ENCODE measurements at places on chromosomes 7 and 10.

DNA sequence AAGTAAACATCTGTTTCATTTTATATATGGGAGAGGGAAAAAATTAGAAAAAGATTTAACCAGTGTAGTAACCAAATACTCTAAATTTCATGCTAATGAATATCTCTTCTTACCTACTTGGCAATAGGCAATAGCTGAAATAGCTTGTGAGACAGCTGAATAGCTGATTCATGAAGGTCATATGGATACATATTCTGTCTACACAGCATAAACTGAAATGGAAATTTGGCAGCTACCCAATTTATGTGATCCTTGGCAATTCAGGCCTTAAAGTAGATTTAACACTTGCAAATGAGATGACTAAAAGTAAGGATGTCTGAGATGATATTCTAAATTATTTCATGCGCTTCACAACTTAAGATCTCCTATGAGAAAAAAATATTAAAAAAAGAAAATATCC lies 261.2 kb upstream of the SEMA3A start:
- DNase-seq, result no peak

DNA sequence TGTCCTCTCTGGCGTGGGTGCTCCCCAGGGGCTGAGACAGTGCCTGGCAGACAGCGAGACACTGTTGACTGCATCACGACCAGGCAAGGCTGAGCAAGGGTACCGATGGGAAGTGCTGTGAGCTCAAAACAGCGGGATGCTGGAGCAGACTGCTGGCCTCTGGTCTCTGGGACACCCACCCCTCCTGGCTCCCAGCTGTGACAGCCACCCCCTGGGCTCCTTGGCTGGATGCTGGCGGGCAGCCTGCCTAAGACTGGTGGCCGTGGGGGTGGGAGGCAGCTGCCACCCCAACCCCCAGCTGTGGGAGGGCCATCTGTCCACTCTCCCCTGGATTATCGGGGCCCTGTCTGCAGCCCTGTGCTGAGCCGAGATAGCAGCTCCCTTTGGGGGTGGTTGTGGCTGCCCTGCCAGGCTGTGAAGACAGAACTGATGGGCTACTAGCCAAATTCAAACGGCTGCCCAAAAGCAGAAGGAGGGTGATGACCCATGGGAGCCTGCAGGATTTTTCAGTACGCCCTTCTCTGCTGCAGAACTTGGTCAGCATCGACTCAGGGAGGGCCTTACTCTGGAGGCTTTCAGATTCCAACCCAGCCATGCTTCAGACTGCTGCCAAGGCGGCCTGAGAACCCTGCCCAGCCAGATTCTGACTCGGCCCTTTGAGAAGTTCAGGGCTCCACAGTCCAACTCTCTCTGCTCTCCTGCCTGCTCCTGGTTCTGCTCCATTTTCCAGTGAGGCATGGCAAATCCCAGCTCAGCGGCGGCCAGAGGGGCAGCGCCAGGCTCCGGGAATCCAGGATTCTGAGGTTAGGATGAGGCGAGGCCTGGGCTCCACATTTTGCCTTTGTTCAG lies 125.3 kb downstream of the NEURL1 start:
- no peak for DNase-seq

DNA sequence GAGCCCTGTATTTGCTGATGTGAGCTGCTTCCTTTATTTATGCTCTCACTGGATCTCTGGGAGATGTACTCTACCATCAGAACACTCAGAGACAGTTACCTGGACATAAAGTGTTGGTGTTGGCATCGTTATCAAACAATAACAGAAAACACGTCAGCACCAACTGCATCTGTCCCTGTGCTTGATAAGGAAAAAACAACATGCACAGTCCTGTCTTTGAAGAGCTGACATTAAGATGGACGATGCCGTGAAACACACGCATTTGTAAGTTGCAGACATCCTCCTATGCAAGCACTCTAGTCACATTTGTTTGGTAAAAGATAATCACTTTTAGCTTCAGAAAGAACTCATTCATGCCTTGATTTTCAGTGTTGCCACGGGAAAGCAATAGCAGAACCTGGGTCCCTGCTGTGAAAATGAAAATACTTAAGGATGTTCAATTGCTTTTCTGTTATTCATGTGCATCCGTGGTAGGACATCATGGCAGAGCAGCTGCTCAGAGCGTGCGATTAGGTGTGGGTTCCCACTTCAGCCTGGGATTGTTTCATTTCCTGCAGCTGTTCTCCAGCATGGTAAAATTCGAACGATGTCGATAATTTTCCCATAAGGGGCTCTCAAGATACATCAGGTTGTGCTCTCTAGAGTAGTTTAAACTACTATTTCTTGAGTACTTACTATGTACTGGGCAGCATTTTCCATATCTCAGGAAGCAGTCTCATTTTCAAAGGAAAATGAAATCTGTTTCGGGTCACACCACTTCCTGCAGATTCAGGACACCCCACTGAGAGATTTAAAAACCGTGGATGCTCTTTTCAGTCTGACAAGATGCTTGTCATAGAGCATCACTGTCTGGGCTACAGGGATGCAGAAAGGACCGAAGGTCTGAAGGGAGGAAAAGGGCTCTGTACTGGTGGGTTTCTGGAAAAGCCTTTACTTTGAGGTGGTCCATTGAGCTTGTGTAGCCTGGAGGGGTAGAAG lies 248.7 kb downstream of the CAMK1D start:
- no peak for DNase-seq

- DNase-seq, result no peak
Observed at GRCh38 chr7:137606061-137606674, 240.6 kb downstream of the DGKI start.

DNA sequence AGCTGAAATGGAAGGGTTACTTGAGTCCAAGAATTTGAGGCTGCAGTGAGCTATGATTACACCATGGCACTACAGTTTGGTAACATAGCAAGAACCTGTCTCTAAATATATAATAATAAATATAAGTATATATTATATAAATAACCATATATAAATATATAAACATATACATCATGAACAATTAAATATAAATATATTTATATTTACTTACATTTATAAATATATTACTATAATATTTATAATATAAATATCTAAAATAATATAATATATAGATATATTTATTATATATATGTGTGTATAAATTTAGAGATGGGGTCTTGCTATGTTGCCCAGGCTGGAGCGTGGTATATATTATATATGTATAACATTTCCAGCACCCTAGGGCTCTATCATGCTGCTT lies 42.4 kb upstream of the LYZL1 start:
- DNase-seq, result no peak

DNA sequence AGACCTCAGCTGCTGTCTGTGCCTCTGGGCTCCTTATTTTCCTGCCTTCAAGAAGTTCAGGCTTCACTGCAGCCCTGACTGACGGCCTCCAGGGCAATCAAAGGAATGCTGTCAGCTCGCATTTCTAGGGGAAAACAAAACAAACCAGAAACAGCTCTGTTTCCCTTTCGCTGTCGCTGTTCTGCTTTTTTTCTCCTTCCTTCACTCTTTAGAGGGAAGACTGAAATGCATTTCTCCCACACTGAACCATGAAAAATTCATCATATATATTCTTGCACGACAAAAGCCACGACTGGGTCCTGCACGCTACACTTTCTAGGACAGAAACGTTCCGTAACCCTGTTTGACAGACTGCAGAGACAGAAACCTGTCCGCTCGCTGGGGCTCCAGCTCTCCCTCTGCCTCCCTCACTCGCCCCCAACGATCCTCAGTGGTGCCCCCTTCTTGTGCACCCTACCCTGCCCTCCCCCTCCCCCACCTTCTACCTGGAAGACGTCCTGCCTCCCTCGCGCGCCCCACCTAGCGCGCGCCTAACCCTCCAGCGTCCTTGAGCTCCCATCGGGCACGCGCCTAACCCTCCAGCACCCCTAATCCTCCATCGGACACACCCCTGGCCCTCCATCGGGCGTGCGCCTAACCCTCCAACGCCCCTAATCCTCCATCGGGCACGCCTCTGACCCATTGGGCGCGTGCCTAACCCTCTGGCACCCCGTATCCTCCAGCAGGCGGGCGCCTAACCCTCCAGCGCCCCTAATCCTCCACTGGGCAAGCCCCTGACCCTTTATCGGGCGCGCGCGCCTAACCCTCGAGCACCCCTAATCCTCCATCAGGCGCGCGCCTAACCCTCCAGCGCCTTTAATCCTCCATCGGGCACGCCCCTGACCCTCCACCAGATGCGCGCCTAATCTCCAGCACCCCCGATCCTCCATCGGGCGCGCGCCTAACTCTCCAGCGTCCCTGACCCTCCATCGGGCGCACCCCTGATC lies 37.1 kb downstream of the SVOPL start:
- no peak for DNase-seq

DNA sequence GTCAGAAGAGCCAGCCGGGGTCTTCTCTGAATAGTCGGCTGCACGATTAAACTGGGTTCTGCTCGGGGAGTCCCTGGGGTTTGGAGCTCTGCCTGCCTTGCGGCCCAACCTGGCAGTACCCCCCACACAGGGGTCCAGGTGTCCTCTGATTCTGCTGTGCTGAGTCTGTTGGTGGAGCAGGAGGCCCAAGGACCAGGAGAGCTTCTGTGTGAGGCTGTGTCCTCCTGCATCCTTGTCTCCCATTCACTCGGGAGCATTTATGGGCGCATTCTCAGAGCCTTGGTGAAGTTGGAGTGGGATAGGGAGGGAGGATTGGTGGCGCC lies 14.2 kb downstream of the INPP5A start:
- DNase-seq, result no peak

- no peak for DNase-seq
Observed at GRCh38 chr7:3688071-3688470, 387.0 kb downstream of the SDK1 start.

GRCh38 chr10:34607894-34608293 lies 207.2 kb downstream of the PARD3 start:
- no peak for DNase-seq

GRCh38 chr10:97736403-97736901 lies 476 bp upstream of the ZFYVE27 start:
- DNase-seq, result no peak

GRCh38 chr10:124918191-124918830 lies 23.6 kb upstream of the ZRANB1 start:
- DNase-seq, result no peak

DNA sequence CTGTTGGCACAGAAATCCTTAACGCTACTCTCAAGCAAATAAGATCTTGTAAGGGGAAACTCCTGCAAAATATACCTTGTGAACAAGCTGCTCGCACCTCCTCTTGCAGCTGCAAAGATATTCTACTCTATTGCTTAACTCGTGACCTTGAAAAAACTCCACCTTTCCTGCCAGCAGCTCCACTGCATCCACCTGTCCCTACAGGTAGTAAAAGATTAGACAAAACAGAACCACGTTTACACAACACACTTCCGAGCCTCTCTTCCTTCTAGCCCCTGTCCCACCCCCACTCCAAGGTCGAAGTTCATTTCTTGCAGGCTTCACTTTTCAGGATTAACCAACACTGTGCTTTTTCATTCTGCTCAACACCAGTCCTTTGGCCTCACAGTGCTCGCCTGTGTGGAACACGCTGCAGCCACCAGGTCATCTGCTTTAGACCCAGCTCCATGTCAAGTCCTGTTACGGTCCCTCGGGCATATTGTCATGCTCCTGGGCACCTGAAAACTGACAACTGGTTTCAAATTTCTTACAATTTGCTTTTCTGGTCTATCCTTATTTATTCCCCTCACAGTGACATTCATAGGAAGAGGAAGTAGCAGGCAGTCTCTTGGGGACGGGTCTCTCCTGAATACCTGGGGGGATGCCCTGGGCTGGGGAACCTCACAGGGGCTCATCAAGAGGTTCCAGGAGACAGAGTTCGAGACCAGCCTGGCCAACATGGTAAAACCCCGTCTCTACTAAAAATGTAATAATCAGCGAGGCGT lies 165.8 kb upstream of the KLF14 start:
- DNase-seq, result no peak

DNA sequence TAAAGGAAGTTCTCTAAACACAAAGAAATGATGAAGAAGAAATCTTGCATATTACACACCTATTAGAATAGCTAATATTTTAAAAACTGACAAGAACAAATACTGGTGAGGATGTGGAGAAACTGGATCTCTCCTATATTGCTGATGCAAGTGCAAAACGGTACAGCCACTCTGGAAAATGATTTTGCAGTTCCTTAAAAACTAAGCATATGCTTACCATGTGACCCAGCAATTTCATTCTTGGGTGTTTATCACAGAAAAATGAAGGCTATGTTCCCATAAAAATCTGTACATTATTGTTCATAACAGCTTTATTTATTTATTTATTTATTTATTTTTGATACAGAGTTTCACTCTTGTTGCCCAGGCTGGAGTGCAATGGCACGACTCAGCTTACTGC lies 14.9 kb upstream of the PLEKHA1 start:
- no peak for DNase-seq

DNA sequence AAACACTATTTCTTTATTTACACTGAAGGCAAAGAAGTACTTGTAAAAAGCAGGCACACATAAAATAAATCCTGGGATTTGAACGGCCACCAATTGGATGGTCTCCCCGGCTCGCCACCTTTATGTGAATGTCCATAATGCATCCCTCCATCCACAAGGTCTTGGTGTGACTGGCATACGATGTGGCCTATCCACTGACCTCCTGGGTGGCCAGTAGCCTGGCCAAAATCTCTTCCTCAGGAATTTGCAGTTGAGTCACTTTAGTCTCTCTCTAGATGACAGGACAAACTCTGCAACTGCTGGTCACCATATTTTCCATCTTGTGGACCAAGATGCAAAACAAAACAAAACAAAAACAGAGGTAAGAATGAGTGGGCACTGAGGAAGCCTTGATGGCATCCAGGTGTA lies 39.1 kb downstream of the CDK1 start:
- no peak for DNase-seq

DNA sequence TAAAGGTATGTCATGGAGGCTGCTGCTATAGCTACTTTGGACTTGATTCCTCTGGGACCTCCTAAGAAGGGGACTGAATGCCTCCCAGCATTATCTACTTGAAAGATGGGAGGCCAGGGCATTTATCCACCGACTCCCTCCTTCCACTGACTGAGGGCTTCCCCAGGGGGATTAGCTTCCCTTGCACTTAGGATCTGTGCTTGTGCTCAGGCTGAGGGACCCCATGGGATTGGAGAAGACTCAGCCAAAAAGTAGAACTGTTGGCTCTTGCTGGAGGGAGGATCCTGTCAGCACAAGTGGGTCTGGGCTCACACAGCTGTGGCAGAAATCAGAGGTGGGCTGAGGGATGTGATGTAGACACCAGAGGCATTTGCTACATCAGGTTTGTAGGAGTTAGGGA lies 81.5 kb upstream of the SYPL1 start:
- DNase-seq, result no peak

Data from activated CD8-positive, alpha-beta memory T cell treated with anti-CD3 and anti-CD28 coated beads for 4 hours (primary cell).